Activated naive CD8-positive, alpha-beta T cell treated with anti-CD3 and anti-CD28 coated beads, Interleukin-2, amount 10 ng/mL, durations not matched to agents 7 days and 5 days (primary cell): ENCODE measurements at places on chromosomes 5 and 9.

DNA sequence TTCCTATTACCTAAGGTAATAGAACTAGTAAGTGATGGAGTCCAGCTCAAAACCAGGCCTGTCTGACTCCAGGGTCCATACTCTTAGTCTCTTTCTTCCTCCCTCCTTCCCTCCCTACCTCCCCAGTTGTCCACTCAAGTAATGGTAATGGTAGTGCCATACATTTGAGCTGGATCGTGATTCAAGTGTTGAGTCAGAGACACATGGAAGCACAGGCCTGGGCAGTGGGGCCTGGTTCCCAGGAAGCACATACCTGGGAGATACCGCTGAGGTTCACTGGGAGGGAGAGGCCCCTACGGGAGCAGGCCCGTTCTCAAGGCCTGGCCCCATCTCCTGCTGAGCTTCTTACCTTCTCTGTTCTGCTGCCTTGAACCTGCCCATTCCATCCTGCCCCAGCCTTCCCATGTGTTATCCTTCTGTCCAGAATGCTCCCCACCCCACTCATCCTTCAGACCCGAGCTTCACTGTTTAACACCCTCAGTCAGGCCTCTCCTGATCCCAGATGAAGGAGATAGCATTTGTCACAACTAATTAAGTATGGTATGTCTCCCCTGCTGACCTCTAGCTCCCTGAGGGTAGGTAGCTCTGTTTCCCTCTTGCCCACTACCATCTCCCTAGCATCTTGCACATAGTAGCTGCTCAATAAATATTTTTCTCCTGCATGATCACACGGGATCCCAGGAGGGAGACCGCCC is 13.8 kb downstream of the URM1 start:
- peaks cover 3% of the 10 kb centered on the region for H3K4me1 ChIP-seq
- peaks cover 1% of the 10 kb centered on the region for H3K36me3 ChIP-seq
- no peaks in the 10 kb centered on the region for H3K27me3 ChIP-seq

GRCh38 chr9:121098567-121099198 is 23.9 kb downstream of the CNTRL start:
- no peak overlapping the region for H3K4me3 ChIP-seq
- peaks cover 1% of the 10 kb centered on the region for H3K4me1 ChIP-seq
- H3K36me3 ChIP-seq, result peaks cover 79% of the 10 kb centered on the region
- no peak for DNase-seq
- H3K27me3 ChIP-seq, result no peaks in the 10 kb centered on the region

GRCh38 chr5:56152437-56152836 is 80.7 kb downstream of the ANKRD55 start:
- peak overlapping the region; percentile 83 for H3K27ac ChIP-seq
- DNase-seq, result no peak
- H3K4me3 ChIP-seq, result peak overlapping the region; percentile 56
- peaks cover 62% of the 10 kb centered on the region for H3K4me1 ChIP-seq
- H3K27me3 ChIP-seq, result no peaks in the 10 kb centered on the region

DNA sequence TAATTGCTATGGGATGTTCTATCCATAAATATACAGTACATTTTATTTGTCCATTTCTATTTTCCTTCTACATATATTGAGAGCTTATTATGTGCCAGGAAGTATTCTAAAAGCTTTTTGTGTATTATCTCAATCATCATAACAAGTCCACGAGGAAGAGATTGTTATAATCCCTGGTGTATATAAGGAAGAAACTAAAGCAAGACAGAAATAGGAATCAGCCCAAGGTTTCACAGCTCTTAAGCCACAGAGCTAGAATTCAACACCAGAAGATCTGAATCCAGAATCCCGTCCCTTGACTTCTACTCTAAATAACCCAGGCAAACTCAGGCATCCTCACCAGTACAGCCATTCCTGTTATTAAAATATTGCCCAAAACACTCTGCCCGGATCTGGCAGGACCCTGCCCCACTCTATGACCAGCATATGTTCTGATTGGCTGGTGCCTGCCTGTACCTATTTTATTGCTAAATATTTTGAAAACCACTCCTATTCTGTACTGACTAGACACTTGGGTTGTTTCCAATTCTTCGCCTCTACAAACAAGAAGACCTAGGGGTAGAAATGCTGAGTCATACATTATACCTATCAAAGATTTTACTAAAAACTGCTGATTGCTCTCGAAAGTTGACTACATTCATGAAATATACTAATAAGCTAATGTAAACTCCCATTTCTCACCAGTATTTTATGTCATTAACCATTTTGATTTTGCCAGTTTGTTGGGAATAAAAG is 297.4 kb downstream of the ENC1 start:
- H3K4me3 ChIP-seq, result no peak overlapping the region
- H3K36me3 ChIP-seq, result no peaks in the 10 kb centered on the region
- H3K27ac ChIP-seq, result no peak overlapping the region
- no peak for DNase-seq
- H3K27me3 ChIP-seq, result peaks cover 12% of the 10 kb centered on the region
- no peaks in the 10 kb centered on the region for H3K4me1 ChIP-seq
